ENCODE measurements at places on chromosomes 7 and 10. TPM values are rescaled to one million over a fixed set of nuclear protein-coding genes. Genes with fewer than 3 reads are reported as not detected.

The COBL gene
- 0.66 TPM for total RNA-seq

The ASB10 gene
- not detected for total RNA-seq

The ELOVL3 gene
- total RNA-seq = 0.27 TPM

The KLF14 gene
- total RNA-seq = 1.0 TPM

The EGR2 gene
- 16.9 TPM for total RNA-seq

GRCh38 chr10:24869354-24870015 lies 82.9 kb downstream of the PRTFDC1 start:
- DNase-seq = no peak

DNA sequence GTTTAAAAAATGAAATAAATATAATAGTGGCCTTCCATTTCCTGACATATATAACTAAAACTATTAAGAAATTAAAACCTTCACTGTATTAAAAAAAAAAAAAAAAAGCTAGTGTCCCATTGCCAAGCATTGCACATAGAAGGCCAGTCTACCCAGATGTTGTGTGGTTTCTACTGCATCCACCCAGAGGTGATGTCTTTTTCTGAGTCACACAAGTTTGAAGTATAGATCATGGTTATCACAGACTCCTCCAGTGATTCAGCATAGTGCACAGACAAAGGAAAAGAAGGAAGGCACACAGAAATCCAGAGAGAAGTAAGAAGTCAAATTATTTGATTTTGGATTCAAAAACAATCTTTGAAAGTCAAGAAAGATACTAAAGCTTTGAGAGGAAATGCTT lies 429.0 kb downstream of the ETV1 start:
- no peak for DNase-seq

DNA sequence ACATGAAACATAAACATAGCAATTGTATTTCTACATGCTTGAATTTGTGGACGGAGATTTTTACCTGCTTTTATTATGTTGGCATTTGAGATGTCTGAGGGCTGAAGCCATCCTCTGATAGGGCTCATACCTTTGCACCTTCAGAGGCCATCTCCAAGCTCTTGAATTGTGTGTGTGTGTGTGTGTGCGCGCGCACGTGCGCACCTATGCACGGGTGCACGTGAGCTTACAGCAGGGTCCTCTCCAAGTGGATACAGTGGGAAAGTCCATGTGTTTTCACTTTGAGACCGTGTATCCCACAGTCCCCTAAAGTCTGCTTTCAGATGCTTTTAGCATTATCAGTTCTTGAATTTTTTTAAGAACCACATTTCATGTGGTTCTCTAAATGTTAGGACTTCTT lies 178.6 kb downstream of the RAB11FIP2 start:
- no peak for DNase-seq

DNA sequence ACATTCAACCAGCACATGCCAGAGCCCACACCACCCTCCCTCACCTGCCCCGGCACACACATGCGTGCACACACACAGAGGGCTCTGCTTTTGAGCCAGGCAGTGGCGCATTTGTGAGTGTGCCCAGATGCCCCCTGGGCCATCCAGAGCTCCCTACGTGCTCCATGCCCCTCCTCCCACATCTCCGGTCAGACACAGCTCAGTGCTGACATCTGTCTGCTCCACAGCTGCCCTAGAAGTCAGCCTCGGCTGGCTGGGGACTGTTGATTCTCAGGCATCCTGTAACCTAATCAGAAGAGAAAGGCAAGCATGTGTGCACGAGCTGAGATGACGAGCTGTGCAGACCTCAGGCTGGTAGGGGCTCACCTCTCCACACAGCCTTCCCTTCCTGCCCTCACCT lies 135.1 kb downstream of the ZMIZ1 start:
- no peak for DNase-seq

- DNase-seq = no peak
Observed at GRCh38 chr10:43871545-43871944, 222.9 kb upstream of the ZNF32 start.

DNA sequence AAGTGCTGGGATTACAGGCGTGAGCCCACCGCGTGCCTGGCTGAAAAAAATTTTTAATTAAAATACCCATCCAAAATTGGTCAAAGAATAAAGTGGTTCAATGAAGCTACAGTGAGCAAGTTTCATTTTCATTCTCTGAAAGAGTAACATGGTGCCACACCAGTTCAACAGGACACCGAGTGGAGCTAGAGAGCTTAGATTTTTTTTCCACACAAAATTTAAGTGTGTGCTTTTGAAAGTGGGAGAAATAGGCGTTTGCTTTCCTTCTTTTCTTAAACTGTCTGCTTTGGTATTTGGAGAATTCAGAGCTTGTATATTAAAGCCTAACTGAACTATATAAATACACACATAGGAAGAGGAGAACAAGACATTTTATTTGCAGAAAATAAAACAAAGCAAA lies 43.4 kb downstream of the BPGM start:
- no peak for DNase-seq

GRCh38 chr7:38163671-38164070 lies 14.4 kb upstream of the STARD3NL start:
- DNase-seq = no peak

DNA sequence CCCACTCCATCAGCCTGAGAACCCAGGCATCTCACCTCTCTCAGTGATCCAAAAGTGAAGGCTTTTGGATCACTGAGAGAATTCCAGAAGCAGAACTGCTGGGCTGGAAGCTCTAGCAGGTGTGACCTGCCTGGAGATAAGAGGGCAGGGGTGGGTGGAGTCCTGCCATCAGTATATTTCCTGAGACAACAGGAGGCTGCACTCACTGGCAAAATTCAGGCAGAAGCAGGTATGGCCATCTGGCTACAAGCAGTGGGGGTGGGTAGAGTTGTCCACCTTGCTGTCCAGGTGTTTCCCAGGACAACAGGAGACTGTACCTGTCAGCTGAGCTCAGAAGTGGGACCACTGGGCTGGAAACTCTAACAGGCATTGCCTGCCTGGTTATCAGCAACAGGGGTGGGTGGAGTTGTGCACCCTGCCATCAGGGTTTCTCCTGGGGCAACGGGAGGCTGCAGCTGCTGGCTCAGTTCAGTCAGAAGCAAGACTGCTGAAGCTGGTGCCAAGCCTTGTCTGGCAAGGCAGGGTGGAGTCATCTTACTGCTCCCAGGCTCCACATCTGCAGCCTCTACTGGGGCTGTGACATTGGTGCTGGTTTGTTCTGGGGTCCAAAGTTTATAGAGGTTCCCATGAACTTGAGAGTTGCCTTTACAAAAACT lies 47.2 kb upstream of the SFTPD start:
- no peak for DNase-seq

- DNase-seq = no peak
Observed at GRCh38 chr7:155402941-155403340, 55.0 kb upstream of the EN2 start.

DNA sequence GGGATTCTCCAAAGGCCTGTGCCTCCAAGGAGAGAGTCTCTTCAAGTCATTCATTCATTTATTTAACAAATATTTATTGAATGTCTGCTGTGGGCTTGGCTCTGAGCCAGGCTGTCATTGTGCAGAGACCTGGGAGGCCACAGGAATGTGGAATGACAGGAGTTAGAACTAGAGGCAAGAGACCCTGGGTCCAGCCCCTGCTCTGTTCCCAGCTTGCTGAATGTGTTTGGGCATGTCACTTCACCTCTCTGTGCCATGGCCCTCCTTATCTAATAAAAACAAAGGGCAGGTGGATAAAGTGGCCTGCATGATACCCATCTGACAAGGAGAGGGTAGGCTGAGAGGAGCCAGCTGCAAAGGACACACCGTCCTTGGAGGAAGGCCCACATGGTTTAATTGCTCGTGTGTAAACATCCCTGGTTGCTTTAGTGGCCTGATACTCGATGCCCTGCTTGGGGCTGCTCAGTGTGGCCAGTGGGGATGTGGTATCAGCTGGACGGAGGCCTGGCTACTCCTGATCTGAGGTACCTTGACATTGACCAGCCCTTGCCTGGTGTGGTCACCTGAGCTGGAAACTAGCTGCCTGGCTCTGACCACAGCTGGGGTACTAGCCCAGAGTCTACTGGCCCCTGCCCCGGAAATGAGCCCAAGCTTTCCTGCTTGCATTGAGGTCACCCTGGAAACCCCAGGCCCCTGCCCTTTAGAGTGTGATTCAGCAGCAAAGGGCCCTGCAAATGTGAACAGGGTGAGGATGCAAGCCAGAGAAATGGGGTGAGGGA lies 116.2 kb downstream of the CDH23 start:
- DNase-seq = peak; percentile 54

- DNase-seq = no peak
Observed at GRCh38 chr10:21724020-21724589, 190.1 kb downstream of the MLLT10 start.

DNA sequence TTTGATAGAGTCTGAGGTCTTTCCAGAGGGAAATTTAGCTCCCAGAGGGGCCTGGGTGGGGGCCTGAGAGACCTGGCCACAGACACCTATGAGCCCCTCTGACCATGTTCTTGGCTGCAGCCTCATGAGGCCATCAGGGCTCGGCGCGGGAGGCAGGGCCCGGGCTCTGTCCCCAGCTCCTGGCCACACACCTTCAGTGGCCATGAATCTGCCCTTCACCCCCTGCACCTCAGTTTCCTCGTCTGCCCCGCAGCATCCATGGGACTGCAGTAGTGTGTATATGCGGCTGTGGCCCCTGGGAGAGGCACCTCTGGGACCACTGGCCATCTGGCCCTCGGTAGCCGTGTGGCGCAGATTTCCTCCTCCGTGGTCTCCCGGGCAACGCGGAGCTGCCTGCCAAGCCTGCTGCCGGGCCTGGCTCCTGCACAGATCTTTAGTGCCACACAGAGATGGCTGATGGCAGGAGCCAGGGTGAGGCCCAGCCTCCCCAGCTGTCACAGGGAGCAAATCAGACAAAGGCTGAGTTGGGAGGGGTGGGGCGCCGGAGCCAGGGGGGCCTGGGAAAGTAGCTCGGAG lies 23.6 kb upstream of the ADCYAP1R1 start:
- no peak for DNase-seq

DNA sequence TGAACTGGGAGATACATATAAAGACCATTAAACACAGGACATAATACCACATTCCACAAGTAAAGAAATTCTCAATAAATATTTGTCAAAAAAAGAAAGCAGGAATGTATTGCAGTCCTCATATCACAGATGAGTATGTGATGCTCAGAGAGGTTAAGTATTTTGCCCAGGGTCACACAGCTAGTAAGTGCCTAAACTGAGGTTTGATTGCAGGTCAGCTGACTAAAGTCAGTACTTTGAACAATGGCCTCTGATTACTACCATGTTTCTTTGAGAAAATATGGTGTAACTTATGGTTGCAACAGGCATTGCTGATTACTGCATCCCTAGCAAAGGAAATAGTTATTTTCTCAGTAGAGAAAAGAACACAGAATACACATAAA lies 267.1 kb downstream of the ELMO1 start:
- DNase-seq = no peak

- DNase-seq = no peak
Observed at GRCh38 chr7:23955145-23955544, 245.1 kb downstream of the STK31 start.

DNA sequence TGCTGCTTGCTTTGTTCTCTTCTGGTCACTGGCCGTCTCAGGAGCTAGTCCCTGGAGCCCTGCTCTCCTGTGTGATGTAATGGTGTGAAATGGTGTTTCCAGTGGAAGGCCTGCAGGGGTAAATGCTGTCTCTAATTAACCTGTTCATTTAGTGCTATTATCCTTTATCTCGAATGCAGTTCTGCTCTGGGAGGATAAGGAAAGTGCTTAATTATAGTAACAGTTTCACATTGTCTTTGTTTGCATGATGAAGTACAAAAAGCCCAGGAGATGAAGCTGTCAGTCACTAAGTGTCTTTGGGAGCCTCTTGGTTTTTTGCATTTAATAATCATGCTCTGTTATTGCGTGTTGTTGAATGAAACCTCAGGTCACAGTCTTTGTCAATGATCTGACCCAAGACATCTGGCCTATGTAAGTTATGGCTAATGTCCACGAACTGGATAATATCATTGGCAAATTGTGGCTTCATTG lies 755.3 kb upstream of the GALNT17 start:
- no peak for DNase-seq

Data from mesothelial cell of epicardium (in vitro differentiated cells).